RPMI7951 (cell line): ENCODE measurements at places on chromosomes 2 and 18.

GRCh38 chr18:1018181-1018681, 113.6 kb downstream of the ADCYAP1 start:
- DNase-seq: peak; percentile 68

- DNase-seq: no peak
Measured at GRCh38 chr2:134234535-134234934, 19.3 kb upstream of the MGAT5 start.

DNA sequence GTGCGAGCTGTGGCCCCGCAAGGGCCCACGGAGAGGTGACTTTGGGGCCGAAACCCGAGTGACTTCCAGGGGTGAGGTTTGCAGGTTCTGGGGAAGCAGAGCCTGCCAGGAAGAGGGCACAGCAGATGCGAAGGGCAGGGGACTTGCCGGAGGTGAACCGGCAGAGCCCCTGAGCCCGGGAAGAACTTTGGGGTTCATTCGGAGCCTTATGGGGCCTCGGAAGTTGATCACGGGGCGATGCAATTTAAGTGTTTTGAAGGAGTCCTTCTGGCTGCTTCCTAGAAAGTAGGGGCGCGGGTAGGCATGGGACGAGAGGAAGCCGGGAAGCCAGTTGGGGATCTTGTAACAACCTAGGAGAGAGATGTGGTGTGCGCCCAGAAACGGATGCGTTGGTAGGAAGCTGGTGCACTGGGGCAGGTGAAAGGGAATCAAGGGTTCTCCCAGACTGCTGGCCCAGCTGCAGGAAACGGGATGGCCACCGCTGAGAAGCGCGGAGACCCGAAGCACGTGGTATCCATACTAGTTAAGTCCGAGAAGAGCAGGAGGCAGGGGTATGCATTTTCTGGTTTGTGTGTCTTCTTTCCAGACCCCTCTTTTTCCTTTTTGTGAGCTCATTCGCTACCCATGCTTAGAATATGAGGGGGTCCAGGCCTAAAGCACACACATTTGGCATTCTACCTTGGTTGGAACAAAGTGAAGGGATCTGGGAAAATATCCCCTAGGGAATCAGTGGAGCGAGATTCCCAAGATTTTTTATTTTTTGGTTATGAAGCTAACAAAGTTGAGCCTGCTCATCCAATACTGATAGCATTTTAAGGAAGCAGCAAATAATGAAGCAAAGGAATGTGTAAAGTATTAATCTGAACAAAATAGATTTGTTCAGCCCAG, 758 bp downstream of the SCLY start:
- peak; percentile 52 for DNase-seq

GRCh38 chr18:56510108-56510507, 128.3 kb downstream of the TXNL1 start:
- no peak for DNase-seq

GRCh38 chr2:30631051-30631671, 176.1 kb downstream of the CAPN13 start:
- DNase-seq: peak; percentile 55

DNA sequence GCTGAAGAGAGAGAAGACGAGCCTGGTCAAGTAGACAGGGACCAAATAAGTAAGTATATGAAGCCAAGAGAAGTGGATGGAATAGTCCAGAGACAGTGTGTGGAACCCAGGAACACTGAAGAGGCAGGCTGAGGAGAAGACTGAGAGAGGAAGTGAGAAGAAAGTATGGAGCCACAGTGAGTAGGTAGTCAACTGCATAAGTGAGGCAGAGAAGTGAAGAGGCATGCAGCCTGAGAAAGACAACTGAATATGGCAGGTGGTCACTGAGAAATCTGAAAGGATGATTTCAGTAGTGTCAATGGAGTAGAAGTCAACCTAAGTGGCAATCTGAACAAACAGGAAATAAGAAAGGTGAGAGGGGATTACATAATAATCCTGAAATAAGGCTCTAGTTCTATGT, 55.4 kb downstream of the CWC22 start:
- no peak for DNase-seq

DNA sequence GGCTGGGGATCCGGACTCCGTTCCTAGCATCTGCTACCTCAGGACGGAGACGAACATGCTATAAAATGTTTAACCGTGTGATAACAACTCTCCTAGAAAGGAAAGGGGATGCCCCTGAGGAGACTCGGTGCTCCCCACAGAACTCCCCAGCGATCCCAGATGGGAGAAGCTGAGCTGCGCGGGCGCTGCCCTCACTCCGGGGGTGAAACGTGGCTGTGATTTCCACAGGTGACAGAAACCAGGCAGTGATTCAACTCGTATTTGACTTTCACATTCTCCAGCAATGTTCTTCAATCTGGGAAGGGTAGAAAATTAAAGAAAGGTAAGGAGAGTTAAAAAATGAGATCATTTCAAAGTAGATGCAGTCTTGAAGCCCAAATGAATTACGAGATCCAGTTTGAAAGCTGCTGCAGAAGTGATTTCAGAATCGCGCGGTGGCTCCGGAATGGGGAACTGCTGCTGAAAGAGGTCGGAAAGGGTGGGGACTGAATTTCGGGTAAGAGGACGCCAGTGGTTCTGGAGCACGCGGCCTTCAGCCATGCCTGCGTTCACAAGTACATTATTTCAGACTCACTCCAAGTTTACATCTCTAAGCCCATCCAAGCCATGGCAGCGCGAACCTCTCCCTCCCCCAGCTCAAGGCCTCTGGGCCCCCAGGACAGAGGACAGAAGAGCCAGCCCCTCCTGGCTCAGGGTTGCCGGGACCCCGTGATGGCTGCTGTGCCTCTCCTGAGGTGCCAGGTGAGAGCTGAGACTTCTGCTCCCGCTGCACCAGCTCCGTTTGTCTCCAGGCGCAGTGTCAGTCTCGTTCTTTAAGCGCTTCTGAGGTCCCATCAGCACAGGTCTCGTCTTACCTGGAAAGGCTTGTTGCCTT, 39.5 kb downstream of the ADNP2 start:
- DNase-seq: no peak

DNA sequence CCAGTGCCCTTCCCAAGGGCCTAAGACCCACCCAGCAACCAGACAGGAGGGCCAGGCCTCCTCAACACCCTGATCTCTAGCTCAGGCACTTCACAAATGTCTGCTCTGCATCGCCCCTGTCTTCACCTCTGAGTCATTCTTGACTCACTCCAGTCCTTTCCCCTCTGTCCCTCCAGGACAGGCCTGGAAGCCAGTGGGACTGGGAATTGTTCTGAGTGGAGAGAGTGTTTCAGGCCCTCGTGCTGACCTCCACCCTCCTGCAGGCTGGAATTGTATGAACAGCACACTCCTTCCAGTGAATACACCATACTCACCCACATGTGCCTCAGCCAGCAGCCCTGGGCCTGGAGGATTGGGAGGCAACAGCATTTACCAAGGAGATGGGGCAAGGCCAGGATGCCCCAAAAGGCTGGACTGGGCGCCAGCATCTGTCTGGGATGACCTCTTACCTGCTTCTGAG, 304.2 kb downstream of the CYP26B1 start:
- peak; percentile 95 for DNase-seq

- DNase-seq: no peak
Measured at GRCh38 chr2:151381266-151381665, 23.9 kb downstream of the TNFAIP6 start.

DNA sequence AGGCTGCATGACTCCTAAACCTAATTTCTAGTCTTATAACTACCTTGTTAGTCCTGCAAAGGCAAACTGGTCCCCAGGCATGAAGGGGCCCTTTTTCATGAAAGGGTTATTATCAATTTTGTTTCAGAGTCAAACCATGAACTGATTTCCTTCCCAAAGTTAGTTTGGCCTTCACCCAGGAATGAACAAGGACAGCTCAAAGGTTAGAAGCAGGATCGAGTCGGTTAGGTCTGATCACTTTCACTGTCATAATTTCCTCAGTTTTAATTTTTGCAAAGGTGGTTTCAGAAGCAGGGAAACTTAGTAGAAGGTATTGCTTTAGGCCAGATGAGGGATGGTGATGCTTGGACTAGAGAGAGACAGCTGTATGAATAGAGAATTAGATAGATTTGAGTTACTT, 8.7 kb upstream of the ALS2 start:
- DNase-seq: no peak
